H9 (cell line): ENCODE measurements at places on chromosomes 3 and 15. TPM values are rescaled to one million over a fixed set of nuclear protein-coding genes. Genes with fewer than 3 reads are reported as not detected.

The MYRIP gene
- 1.8 and 2.2 TPM in 2 replicates for total RNA-seq

The TRIM71 gene
- total RNA-seq = 364 and 376 TPM in 2 replicates

The ACSBG1 gene
- 2.2 and 3.2 TPM in 2 replicates for total RNA-seq

DNA sequence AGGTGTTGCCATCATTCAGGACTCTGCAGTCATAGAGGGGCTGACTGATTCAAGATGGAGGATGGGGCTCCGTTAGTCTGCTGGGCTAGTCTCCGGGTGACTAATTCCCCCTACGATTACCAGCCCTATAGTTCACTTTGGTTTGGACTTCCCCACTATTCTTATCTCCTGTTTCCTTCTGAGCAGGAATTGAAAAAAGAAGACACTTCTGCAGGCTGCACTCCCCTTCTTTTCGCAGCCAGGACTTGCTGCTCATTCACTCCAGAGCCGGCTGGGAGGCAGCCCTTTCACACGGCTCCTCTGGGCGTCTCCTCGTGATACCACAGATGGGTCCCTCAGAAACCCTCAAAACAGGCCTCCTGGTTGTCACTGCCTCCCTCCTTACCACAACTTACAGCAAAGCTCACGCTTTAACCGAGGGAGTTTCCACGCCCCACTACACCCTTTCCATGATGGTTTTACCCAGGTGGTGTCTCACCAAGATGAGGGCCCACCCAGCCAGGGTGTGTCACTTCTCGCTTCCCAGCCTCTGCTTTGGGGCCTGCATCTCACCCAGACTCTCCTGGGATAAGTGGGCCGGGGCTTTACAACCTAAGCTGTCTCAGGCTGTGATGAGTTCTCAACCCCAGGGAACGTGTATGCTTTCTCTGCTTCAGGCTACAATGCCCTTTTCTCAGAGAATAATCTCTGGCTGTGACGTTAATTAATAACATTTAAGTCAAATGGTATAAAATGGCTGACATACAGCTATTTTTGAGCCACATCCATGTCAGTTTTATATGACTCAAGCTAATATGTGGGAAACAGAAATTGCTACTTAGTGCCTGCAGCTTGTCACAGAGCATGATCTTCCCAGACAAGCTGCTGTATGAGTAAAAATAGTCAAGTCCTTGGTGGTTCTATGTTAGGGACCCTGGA is 11.9 kb downstream of the CX3CR1 start:
- DNase-seq = peak; percentile 14

GRCh38 chr3:14880447-14881106 is 61.8 kb downstream of the FGD5 start:
- no peak for DNase-seq

GRCh38 chr3:14866627-14867026 is 47.9 kb downstream of the FGD5 start:
- no peak for DNase-seq

- DNase-seq = no peak
These were observed 35.3 kb upstream of the TUBGCP5 start for GRCh38 chr15:23074684-23075083.

GRCh38 chr3:47855461-47856383 is 52.8 kb downstream of the DHX30 start:
- no peak for DNase-seq

The TGM5 gene
- total RNA-seq = not detected in 2 replicates

DNA sequence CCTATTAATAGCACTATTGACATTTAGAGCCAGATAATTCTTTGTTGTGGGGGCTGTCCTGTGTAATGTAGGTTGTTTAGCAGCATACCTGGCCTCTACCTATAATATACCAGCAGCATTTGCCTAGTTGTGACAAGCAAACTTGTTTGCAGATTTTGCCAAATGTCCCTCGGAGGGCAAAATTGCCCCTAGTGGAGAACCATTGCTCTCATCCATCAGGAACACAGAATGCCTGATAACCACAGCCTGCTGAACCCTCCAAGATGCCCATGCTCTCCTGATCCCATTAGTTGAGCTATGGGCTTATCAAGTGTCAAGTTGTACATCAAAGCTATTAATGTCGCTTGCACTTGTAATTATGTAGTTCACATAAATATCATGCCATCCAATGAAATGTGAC is 15.0 kb upstream of the KBTBD8 start:
- no peak for DNase-seq

The MYL3 gene
- 0.24 TPM in 2 replicates for total RNA-seq

- DNase-seq = no peak
These were observed 15.8 kb downstream of the SPCS1 start for GRCh38 chr3:52721730-52722008.

The SORD gene
- 35.2 and 37.9 TPM in 2 replicates for total RNA-seq

GRCh38 chr15:69159805-69160140 is 662 bp upstream of the GLCE start:
- DNase-seq = no peak

- DNase-seq = no peak
These were observed 37.2 kb downstream of the IL20RB start for GRCh38 chr3:136994772-136995516.

DNA sequence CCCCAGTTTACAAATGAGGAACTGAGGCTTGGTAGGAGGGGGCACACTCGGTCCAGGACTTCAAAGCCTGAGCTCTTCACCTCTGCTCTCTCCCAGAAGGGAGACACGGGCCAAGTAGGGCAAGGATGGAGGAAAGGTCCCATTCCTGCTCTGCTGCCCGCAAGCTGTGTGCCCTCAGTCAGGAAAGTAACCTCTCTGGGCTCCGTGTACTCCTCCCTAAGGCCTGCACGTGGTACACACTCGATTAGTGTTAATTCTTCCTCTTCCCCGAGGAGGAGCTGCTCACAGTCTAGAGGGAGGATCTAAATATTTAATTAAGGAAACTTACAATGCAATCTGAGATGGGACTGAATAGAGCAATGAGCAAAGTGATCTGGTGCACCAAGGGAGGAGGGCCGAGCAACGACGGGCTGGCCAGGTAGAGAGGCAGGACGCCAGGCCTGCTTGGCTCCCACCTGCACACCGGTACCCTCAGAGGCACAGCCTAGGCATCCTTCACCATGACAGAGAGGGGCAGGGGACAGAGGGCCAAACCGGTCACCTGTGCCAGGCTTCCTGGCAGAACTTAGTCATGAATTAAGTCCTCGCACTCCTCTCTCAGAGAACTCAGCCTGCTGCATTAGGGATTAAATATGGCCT is 47.2 kb upstream of the IQSEC1 start:
- no peak for DNase-seq

GRCh38 chr3:59908280-59908679 is 858.5 kb upstream of the CFAP20DC start:
- DNase-seq = no peak

The C3orf20 gene
- not detected in 2 replicates for total RNA-seq

The KBTBD13 gene
- not detected in 2 replicates for total RNA-seq

The ECE2 gene
- not detected in 2 replicates for total RNA-seq

The ASB14 gene
- total RNA-seq = not detected in 2 replicates

GRCh38 chr3:188242436-188243123 is 88.6 kb downstream of the LPP start:
- DNase-seq = no peak

The KIF9 gene
- 8.4 and 11.8 TPM in 2 replicates for total RNA-seq

DNA sequence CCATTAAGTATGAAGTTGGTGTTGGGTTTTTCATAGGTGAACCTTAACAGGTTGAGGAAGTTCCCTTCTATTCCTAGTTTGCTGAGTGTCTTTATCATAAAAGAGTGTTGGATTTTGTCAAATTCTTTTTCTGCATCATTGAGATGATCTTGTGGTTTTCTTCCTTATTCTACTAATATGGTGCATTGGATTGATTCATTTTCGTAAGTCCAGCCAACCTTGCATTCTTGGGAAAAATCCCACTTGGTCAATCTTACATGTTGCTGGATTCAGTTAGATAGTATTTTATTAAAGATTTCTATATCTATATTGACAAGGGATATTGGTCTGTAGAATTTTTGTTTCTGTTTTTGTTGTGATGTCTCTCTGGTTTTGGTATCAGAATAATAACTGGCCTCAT is 83.7 kb upstream of the C15orf39 start:
- DNase-seq = no peak

- no peak for DNase-seq
These were observed 100.1 kb upstream of the PROK2 start for GRCh38 chr3:71885006-71885405.
